ENCODE measurements at places on chromosomes 1 and 21.

- no peak for DNase-seq
Measured at GRCh38 chr1:186775881-186776560, 52.7 kb upstream of the PLA2G4A start.

- no peak for DNase-seq
Measured at GRCh38 chr1:44282704-44283426, 69.6 kb downstream of the DMAP1 start.

- no peak for DNase-seq
Measured at GRCh38 chr1:198903203-198903602, 264.4 kb downstream of the PTPRC start.

GRCh38 chr1:232992227-232992626 is 41.8 kb downstream of the NTPCR start:
- DNase-seq, result no peak

- DNase-seq, result peak; percentile 62
Measured at GRCh38 chr1:67755619-67756018, 70.6 kb downstream of the GADD45A start.

GRCh38 chr1:2606396-2606880 is 19.9 kb downstream of the PRXL2B start:
- DNase-seq, result no peak

DNA sequence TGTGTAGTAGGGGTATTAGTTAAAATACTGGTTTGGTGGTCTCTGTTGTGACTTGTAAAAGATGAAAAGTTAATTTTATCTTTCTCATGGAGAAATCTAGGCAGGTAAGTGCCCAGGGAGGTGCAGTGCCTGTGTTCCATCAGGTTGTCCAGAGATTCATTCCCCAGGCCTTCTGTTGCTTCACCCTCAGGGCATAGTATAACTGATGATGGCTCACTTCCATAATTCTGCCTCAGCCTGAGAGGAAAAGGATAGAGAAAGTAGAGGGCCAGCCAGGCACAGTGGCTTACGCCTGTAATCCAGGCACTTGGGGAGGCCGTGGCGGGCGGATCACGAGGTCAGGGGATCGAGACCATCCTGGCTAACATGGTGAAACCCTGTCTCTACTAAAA is 153.9 kb downstream of the FMN2 start:
- no peak for DNase-seq
